Left lung (tissue), 14 donors: ENCODE measurements at places on chromosomes 4 and X. TPM values are rescaled to one million over a fixed set of nuclear protein-coding genes. Genes with fewer than 3 reads are reported as not detected.

DNA sequence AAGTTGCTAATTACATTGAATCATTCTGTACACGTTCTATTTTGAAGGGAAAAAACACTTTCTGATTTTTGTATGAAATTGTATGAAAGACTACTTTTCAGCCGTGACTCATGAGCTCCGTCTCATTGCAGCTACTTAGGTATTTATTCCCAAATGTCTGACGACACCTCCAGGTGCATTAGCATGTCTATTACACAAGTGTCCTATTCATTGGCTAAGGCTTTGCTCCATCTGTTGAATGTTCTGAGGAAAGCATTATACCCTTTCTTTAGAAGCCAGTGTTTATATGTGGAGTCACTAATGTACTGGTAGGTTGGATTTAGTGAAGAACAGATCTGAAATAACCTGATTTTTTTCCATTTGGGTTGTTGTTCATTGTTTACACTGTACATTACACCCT is 51.8 kb downstream of the MAP7D3 start:
- H3K4me1 ChIP-seq, result peaks cover 6% of the 10 kb centered on the region
- no peak overlapping the region for H3K4me3 ChIP-seq
- no peak for DNase-seq
- H3K27ac ChIP-seq, result no peak overlapping the region
- H3K27me3 ChIP-seq, result no peaks in the 10 kb centered on the region

DNA sequence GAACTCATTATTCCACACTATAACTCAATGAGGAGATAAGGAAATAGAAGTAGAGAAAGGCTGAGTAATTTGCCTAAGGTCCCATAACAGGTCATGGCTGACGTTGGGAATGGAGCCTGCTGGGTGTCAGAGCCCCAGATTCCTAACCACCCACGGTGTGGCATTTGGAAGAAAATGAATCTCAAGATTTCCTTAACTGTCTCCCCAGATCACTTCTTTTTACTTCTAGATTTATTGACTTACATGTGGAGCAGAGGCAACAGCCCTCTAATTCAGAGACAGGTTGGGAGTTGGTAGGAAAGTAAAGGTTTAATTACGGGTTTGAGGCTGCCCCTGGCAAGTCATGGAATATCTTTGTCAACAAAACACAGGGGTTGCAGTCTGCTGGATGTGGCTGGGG is 134.0 kb downstream of the ARHGAP10 start:
- H3K4me1 ChIP-seq, result no peaks in the 10 kb centered on the region
- H3K27me3 ChIP-seq, result no peaks in the 10 kb centered on the region
- DNase-seq, result no peak
- H3K4me3 ChIP-seq, result no peak overlapping the region

DNA sequence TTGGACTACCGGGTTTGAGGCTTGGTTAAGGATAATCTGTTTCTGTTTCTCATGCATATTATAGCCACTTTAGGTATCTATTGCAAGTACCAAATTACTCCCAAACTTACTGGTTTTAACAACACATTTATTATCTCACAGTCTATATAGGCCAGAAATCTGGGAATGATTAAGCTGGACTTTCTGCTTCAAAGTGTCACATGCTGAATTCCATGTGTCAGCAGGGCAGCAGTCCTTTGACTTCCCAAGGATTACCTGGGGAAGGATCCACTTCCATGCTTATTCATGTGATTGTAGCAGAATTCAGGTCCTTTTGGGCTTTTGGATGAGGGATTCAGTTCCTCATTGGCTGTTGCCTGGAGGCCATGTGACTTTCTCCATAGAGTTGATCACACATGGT is 349.0 kb upstream of the TRAM1L1 start:
- H3K4me1 ChIP-seq, result no peaks in the 10 kb centered on the region
- no peak overlapping the region for H3K27ac ChIP-seq
- no peak overlapping the region for H3K4me3 ChIP-seq
- H3K36me3 ChIP-seq, result no peaks in the 10 kb centered on the region
- no peaks in the 10 kb centered on the region for H3K27me3 ChIP-seq
- no peak for DNase-seq

DNA sequence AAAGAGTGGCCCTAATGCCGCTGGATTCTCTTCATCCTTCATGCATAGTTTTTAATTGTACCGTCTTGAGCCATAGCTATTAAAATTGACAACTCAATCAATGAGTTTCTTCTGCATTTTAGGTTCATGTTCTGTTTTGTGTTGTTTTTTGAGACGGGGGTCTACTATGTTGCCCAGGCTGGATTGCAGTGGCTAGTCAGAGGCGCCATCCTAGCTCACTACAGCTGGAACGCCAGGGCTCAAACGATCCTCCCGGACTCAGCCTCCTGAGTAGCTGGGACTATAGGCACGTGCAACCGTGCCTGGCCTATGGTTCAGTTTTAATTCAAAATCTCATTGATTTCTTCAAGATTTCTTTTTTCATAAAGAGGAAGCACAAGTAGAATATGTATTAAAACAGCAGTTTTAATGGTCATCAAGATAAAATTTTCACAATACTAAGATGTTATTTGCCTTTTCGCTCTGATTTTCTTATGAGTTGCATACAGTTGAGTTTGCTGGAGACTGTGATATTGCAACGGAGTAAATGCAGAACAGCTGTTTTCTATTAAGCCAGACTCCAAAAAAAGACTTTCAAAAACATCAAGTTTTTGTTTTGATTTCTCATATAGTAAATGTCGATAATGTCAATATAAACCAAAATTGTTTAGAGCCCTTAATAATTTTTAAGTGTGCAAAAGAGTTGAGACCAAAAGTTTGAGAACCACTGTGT is 1.1 kb upstream of the STX18 start:
- H3K27ac ChIP-seq, result no peak overlapping the region
- H3K4me1 ChIP-seq, result peaks cover 17% of the 10 kb centered on the region
- H3K27me3 ChIP-seq, result no peaks in the 10 kb centered on the region
- no peaks in the 10 kb centered on the region for H3K36me3 ChIP-seq

CMC4 gene
- 3.8 TPM for total RNA-seq

RTL3 gene
- not detected for total RNA-seq

SLC4A4 gene
- 17.2 TPM for total RNA-seq
